ENCODE measurements at places on chromosomes 3 and 15.

- no peak for DNase-seq
Observed at GRCh38 chr3:159486580-159486979, 502.1 kb upstream of the IL12A start.

DNA sequence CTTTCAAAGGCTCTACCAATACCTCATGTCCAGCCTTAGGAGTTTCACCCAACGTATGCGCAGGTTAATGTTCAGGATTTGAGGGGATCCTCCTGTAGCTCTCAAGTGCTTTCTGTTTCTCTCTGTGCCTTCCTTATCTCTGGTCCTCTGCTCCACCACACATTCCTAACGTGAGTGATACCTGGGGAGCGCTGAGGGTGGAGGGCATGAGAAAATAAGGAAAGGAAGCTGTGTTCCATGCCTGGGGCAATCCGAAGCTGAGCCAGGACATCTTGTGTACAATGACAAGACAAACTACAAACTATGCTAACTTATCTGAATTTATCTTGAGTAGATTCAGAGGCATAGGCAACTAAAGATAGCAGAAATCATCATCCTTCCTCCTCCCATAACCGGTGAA, 136.4 kb downstream of the SST start:
- no peak for DNase-seq

DNA sequence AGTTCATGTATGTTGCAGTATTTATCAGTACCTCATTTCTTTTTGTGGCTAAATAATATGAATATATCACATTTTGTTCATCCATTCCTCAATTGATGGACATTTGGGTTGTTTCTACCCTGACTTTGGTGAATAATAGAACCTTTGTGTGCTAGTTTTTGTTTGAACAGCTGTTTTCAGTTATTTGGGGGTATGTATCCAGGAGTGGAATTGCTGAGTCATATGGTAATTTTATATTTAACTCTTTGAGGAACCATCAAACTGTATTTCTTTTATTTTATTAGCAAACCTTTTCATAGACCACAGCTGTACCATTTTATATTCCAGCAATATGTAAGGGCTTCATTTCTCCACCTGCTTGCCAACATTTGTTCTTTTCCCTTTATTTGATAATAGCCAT, 38.4 kb upstream of the RBM5 start:
- DNase-seq, result no peak

DNA sequence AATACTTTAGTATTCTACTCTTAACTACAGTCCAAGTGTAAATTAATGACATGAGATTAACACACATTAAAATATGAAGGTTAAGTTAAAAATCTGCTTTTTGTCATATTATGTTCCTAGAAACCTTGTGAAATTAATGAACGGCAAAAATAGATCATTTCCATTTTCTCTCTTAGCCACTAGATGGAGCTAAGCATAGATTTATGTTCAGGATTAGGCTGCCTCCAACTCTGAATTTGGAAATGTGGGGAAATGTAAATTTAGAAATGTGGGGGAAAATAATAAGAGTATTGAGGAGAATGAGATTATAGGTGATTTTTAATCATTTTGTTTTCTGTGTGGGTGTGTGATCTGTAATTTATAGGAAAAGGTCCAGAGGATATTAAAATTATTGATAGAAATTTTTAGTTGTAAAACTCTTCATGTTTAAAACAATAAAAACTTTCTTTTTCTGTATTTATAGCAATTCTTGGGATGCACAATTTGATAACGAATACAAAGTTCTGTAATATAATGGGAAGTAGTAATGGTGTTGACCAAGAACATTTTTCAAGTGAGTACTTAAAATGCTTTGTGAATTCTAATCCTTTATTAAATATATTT, 59.2 kb downstream of the TMOD3 start:
- DNase-seq, result peak; percentile 40

Data from AML-193 (cell line).